ENCODE measurements at places on chromosomes 3 and 15.
A peak's percentile ranks its signal among the peaks of the same experiment; 100 is the strongest.

GRCh38 chr3:11282250-11283138, 10.3 kb downstream of the ATG7 start:
- DNase-seq: no peak

GRCh38 chr3:61730056-61730455, 168.7 kb downstream of the PTPRG start:
- no peak for DNase-seq

DNA sequence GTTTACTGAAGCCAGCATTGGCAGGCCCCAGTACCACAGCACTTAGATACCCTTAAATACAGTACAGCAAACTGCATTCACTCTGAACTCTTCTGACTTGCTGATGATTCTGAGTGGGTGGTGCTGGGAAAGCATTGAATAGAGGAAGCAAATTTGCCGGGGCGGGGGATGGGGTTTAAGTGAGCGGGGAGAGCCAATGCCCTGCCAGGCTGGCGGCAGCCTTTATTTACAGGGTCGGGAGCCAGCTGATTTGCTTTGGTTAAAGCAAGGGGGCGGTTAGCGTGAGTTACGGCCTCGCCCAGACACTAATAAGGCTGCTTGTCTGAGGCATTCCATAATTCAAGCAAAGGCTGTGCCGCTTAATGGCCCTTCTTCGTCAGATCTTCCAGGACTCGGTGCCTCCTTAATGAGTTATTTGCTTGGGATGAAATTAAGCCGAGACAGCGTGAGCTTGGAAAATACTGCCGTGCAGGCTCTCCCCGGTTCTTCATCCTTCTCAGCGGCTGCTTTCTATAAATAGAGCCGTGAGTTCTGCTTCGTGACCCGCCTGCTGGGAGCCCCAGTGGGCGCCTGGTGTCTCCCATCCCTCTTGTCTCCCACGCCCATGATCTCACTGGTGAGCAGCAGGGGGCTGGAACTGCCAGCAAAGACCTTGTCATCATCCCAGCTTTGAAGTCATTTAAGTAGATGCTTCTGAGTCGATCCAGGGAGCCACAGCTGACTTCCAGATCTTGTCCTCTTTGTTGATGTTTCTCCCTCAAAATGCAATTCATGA, 25.8 kb downstream of the SPSB4 start:
- peak; percentile 69 for DNase-seq

- DNase-seq: peak; percentile 15
Observed at GRCh38 chr3:24457719-24458118, 36.9 kb downstream of the THRB start.

- no peak for DNase-seq
Observed at GRCh38 chr15:31301673-31301990, 25.0 kb upstream of the KLF13 start.

DNA sequence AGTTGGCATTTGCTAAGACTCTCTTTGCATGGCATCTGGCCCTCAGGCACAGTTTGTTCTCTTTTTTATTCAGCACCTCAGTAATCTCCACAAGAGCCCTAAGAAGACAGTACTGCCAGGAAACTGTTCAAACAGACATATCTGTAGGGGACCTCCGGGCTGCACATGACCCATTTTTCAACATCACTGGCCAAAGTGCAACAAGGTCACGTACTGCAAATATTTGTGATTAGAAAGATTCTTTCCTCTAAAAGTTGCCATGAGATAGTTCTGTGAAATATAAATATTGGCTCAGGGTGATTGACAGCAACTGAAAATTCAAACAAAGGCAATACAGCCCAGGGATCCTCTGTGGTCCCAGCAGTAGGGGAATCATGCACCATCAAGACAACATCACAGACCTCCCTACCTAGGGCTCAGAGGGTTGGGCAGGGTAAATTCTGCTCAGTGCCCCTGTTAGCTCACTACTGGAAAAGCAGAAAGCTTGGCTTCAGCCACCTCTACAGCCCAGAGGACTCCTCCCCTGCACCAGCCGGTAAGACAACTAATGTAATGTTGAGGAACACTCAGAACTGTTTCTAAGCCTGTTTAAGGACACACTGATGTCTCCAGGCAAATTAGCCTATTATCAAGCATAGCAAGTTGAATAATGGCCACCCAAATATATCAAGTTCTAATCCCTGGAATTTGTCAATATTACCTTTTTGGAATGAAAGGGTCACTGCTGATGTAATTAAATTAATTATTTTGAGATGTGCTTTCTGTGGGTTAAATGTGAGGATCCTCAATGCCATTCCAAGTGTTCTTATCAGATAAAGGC, 117.4 kb upstream of the LPP start:
- no peak for DNase-seq

DNA sequence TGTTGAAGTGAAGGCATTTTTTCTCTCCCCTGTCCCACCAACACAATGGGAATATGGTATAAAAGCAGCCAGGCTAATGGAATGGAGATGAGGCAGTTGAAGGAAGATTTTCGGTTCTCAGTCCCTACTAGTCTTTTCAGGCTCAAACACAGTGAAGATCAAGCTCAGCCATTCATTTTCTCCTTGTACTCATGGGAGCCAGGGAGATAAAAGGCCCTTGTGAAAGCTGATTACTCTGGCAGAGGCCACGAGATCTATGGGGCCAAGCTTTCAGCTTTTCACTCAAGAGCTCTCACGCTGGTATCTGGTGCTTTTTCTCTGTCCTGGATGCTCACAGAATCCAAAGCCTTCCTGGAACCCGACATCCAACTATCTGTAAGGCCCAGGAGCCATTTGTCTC, 14.5 kb upstream of the FAN1 start:
- no peak for DNase-seq

DNA sequence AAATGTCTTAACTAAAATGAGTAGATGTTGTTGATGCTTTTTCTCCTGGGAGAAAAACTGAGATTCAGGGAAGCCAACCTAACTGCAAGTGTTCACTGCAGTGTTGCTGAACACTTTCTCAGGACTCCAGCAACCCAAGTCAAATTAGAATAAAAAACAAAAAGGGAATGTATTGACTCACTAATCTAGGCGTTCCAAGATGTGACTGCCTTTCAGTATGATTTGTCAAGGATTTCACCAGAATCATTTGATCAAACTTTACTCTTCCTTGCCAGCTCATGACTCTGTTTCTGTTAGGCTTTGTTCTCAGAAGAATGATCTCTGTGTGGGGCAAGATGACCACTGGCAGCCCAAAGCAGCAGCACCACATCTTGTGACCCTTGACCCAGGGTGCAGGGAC, 364.0 kb downstream of the CACNA2D3 start:
- DNase-seq: no peak

DNA sequence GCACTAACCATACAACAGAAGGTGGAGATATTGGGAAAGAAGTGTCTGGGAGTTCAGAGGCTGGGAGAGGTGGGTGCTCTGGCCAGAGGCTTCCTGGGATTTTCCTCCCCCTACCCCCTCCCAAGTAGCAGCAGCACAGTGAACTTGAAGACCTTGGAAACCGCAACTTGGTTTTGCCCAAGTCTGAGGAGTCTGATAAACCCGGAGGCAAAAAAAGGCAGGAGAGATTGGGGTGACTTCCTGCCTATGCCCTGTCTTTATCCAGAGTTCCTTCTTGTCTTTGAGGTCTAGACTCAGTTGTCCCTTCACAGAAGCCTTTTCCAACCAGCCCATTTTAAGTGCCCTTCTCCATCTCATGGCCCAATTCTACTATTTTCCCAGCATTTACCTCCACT, 25.4 kb upstream of the THRB start:
- DNase-seq: no peak

- no peak for DNase-seq
Observed at GRCh38 chr3:183132409-183132808, 30.1 kb downstream of the LAMP3 start.

- DNase-seq: no peak
Observed at GRCh38 chr3:187963677-187964385, 190.1 kb upstream of the LPP start.

- no peak for DNase-seq
Observed at GRCh38 chr3:196166741-196167140, 44.5 kb downstream of the ZDHHC19 start.

DNA sequence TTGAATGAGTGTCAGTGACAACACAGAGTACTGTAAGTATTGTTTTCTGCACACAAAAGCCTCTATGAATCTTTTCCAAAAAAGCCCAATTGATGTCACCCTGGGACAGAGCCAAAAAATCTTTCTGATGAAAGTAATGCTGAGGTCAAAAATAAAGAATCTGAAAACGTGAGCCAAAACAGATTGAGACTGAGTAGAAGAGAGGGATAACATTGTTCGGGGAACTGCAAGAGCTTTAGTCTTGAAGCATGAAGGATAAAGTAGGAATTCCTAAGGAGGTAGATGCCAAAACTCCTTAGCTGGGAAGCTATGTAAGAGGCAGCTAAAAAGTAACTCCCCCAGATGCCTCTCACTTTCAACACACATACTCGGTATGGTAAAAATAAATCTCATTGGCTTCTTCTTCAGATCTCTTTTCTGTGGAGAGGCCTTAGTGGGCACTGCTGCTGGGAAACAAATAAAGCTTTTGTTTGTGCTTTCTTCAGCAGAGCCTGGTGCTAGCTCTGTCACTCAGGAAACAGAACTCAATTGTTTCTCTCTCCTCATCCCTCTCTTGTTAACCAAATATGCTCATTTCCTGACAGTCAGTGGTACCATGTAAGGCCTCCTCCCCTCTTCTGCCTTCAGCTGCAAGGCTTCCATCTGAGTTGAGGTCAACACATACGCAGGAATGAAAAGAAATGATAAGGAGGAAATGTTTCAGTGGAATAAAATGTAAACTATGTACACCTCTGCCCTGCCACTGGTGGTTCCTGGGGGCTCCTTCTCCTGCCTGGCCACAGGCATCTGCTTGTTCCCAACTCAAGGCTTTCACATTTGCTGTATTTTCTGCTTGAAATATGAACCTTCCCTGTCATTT, 58.1 kb downstream of the CD200 start:
- DNase-seq: no peak

GRCh38 chr3:111668888-111669488, 73.8 kb upstream of the ZBED2 start:
- peak; percentile 59 for DNase-seq

- no peak for DNase-seq
Observed at GRCh38 chr3:186340204-186340603, 21.8 kb downstream of the DGKG start.

Data from NCI-H1436 treated with DMSO at 0.1 percent for 48 hours (cell line).